Activated CD4-positive, alpha-beta T cell treated with anti-CD3 and anti-CD28 coated beads, Interleukin-2, amount 10 ng/mL, durations not matched to agents 7 days and 5 days (primary cell): ENCODE measurements at places on chromosomes 6 and 20. TPM values are rescaled to one million over a fixed set of nuclear protein-coding genes. Genes with fewer than 3 reads are reported as not detected.

Gene CAGE1
- total RNA-seq = not detected

Gene PXMP4
- total RNA-seq = 21.8 TPM

Gene ARG1
- total RNA-seq = not detected

Gene MDFI
- total RNA-seq = not detected

Gene POU5F1
- total RNA-seq = not detected

Gene XKR7
- 0.05 TPM for total RNA-seq

Gene TRIM31
- not detected for total RNA-seq

Gene BFSP1
- 2.0 TPM for total RNA-seq

Gene CPXM1
- total RNA-seq = 0.12 TPM

Gene LY6G6C
- total RNA-seq = not detected

Gene ISM1
- total RNA-seq = 1.3 TPM

Gene DNAJC5
- total RNA-seq = 54.0 TPM

Gene TGM3
- not detected for total RNA-seq

Gene COQ3
- 8.2 TPM for total RNA-seq

GRCh38 chr6:163352011-163352685, 62.4 kb upstream of the QKI start:
- H3K4me3 ChIP-seq = no peak overlapping the region
- no peaks in the 10 kb centered on the region for H3K36me3 ChIP-seq
- DNase-seq = no peak

DNA sequence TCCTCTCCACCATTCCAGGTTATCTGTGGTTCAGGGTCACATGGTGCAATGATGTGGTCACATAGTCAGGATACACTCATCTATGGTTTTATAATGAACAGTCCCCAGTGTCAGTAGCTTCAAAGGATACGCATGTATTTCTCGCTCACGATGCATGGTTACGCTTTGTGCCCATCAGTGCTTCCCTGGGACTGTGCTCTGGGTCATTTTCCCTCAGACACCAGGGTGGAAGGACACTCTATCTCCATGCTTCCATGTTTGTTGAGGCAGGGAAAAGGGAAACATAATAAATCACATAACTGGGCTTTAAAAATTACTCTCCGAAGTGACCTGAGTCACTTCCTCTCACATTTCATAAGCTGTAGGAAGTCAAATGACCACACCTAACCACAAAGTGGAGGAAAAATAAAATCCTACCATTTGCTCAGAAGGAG, 394.8 kb upstream of the NOX3 start:
- no peaks in the 10 kb centered on the region for H3K36me3 ChIP-seq
- no peak for DNase-seq
- H3K27me3 ChIP-seq = no peaks in the 10 kb centered on the region
- no peak overlapping the region for H3K27ac ChIP-seq
- no peak overlapping the region for H3K4me3 ChIP-seq
- no peaks in the 10 kb centered on the region for H3K4me1 ChIP-seq

DNA sequence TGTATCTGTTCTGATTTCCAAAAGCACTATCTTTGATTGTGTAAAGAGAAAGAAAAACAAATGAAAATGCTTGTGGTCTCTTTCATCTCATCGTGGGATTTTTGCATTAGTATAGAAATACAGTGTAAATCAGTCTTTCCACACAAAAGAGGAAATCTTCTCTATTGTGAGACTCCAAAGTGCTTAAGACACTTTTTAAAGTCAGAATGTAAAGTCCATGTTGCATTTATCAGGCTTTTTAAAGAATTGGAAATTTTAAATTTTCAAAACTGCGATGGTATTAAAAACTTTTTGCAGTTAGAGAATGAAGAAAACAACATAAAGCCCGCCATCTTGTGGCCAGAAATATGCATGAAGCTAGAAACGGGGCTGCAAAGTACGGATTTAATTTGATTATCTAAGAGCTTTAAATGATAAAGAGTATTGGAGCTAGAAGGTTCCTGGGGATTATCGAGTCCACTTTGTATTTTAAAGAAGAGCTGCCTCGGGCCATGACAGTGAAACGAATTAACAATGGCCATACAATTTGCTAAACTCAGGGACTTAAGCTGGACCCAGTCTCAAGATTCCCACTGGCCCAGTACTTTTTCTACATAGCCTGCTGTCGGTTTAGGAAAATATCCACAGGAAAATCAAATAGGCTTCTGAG, 339.6 kb downstream of the ARHGAP18 start:
- H3K27ac ChIP-seq = no peak overlapping the region
- H3K4me1 ChIP-seq = peaks cover 9% of the 10 kb centered on the region
- peak; percentile 46 for DNase-seq
- H3K27me3 ChIP-seq = no peaks in the 10 kb centered on the region
- H3K4me3 ChIP-seq = no peak overlapping the region

- no peaks in the 10 kb centered on the region for H3K27me3 ChIP-seq
- H3K4me3 ChIP-seq = no peak overlapping the region
- no peak overlapping the region for H3K27ac ChIP-seq
- H3K4me1 ChIP-seq = no peaks in the 10 kb centered on the region
- no peaks in the 10 kb centered on the region for H3K36me3 ChIP-seq
Measured at GRCh38 chr6:165082636-165083035, 226.8 kb downstream of the C6orf118 start.

GRCh38 chr20:63774306-63774705, 34.7 kb downstream of the SLC2A4RG start:
- no peaks in the 10 kb centered on the region for H3K36me3 ChIP-seq
- DNase-seq = no peak
- peaks cover 3% of the 10 kb centered on the region for H3K4me1 ChIP-seq
- peaks cover 3% of the 10 kb centered on the region for H3K27me3 ChIP-seq
- no peak overlapping the region for H3K27ac ChIP-seq

DNA sequence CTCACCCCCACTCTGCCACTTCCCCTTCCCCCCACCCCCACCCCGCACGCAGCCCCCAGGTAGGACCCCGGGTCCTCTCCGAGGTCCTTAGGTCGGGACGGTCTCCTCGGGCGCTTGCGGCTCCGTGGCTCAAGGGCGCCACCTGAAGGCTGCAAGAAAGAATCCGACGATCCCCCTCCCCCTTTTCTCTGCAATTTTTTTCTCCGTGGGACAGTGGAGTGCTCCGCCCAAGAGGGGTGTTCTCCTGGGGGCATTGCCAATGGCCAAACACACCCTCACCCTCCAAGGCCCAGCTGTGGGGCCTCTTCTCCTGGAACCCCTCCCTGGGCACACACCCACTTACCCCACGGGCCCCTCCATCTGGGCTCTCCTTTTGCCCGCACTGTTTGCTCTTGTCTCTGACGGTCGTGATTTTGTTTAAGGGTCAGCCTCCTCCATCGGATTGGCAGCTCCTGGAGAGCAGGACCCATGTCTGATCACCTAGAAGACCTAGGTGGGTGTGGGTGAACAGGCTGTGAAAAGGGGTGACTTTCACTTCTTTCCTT, 1.1 kb upstream of the TMEM74B start:
- no peaks in the 10 kb centered on the region for H3K36me3 ChIP-seq
- peak; percentile 59 for DNase-seq
- peak overlapping the region; percentile 53 for H3K4me3 ChIP-seq
- peaks cover 10% of the 10 kb centered on the region for H3K4me1 ChIP-seq
- peaks cover 49% of the 10 kb centered on the region for H3K27me3 ChIP-seq

DNA sequence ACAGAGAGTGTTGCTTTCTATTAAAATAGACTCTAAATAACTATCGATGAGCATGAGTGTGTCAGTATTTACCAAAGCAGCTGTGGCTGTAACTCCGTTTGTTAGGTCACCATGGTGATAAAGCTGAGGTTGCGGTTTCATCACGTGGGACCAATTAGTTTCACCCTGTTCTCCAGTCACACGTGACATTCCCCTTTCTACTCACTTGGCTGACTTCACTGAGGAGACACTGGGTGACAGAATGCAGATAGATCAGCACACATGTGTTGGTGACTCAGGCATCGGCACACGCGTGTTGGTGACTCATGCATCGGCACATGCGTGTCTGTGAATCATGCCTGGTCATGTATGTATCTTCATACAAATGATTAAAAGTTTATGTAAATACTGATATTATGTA, 285.4 kb downstream of the THBS2 start:
- no peak overlapping the region for H3K4me3 ChIP-seq
- no peak overlapping the region for H3K27ac ChIP-seq
- H3K27me3 ChIP-seq = peaks cover 16% of the 10 kb centered on the region
- no peaks in the 10 kb centered on the region for H3K4me1 ChIP-seq
- no peaks in the 10 kb centered on the region for H3K36me3 ChIP-seq
- DNase-seq = no peak

- peak overlapping the region; percentile 32 for H3K4me3 ChIP-seq
- peak; percentile 19 for DNase-seq
- peaks cover 51% of the 10 kb centered on the region for H3K27me3 ChIP-seq
- H3K36me3 ChIP-seq = no peaks in the 10 kb centered on the region
Measured at GRCh38 chr6:7050872-7051779, 56.6 kb upstream of the RREB1 start.

- no peak overlapping the region for H3K27ac ChIP-seq
- H3K4me3 ChIP-seq = no peak overlapping the region
- no peaks in the 10 kb centered on the region for H3K36me3 ChIP-seq
- DNase-seq = no peak
- no peaks in the 10 kb centered on the region for H3K27me3 ChIP-seq
- no peaks in the 10 kb centered on the region for H3K4me1 ChIP-seq
Measured at GRCh38 chr6:38349795-38350194, 289.9 kb downstream of the BTBD9 start.

DNA sequence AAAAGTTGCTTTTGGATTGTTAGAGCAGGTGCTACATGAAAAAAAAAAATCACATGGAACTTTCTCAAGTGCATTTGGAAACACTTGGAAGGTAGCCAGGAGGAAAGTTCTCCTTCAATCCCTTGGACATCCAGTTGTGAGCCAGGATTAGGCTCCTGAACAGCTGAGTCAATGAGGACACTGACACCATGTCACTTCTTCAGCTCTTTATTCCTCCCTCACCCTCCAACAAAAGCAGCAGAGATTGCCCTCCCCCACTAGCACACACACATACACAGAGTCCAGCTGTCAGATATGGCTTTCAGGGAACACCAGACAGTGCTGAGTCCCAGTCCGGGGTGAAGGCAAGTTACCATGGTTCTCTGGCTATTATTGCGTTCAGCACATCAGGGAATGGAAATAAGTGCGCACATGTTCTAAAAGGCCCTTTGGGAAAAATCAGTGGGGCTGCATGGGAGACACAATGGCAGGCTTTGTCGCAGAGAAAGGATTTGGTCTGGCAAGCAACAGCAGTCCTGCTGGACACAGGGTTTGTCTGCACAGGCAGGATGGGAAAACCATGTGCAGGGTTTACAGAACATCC, 124.7 kb upstream of the MARCKS start:
- H3K4me3 ChIP-seq = no peak overlapping the region
- peaks cover 4% of the 10 kb centered on the region for H3K27me3 ChIP-seq
- no peak for DNase-seq

- H3K36me3 ChIP-seq = no peaks in the 10 kb centered on the region
- DNase-seq = no peak
- peaks cover 65% of the 10 kb centered on the region for H3K27me3 ChIP-seq
- H3K4me1 ChIP-seq = peaks cover 7% of the 10 kb centered on the region
- H3K4me3 ChIP-seq = no peak overlapping the region
Measured at GRCh38 chr20:20371083-20371482, 3.2 kb downstream of the INSM1 start.

DNA sequence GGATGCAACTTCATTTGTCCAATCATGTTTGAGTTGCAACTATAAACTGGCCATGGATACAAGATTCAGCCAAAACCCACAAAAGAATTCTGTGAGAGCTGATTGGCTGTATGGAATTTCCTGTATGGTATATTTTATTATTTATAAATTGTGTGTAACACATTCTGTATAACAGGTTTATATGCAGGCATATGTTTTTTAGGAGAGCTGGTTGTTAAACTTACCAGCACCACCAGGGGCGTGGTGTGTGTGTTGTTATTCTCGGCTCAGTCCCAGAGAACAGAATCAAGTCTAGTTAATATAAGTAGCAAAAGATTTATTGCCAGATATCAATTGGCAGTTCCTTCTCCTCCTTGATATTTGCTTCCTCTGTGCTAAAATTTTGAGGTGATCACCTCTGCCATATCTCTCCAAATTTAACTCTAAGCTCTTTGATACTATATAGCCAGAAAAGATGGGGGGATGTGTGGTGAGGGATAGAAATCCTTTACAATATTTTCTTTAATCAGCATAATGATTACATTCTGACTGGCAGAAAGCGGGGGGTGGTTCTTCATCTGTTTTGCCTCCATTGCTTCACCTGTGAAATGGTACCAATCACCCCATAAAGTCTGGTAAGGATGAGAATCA, 22.9 kb downstream of the CNBD2 start:
- H3K27ac ChIP-seq = no peak overlapping the region
- no peaks in the 10 kb centered on the region for H3K36me3 ChIP-seq
- no peak overlapping the region for H3K4me3 ChIP-seq
- DNase-seq = peak; percentile 19
- H3K4me1 ChIP-seq = peaks cover 4% of the 10 kb centered on the region
- H3K27me3 ChIP-seq = peaks cover 10% of the 10 kb centered on the region

GRCh38 chr6:46419576-46420002, 71.7 kb downstream of the RCAN2 start:
- H3K4me3 ChIP-seq = no peak overlapping the region
- H3K27me3 ChIP-seq = peaks cover 34% of the 10 kb centered on the region
- no peaks in the 10 kb centered on the region for H3K4me1 ChIP-seq

DNA sequence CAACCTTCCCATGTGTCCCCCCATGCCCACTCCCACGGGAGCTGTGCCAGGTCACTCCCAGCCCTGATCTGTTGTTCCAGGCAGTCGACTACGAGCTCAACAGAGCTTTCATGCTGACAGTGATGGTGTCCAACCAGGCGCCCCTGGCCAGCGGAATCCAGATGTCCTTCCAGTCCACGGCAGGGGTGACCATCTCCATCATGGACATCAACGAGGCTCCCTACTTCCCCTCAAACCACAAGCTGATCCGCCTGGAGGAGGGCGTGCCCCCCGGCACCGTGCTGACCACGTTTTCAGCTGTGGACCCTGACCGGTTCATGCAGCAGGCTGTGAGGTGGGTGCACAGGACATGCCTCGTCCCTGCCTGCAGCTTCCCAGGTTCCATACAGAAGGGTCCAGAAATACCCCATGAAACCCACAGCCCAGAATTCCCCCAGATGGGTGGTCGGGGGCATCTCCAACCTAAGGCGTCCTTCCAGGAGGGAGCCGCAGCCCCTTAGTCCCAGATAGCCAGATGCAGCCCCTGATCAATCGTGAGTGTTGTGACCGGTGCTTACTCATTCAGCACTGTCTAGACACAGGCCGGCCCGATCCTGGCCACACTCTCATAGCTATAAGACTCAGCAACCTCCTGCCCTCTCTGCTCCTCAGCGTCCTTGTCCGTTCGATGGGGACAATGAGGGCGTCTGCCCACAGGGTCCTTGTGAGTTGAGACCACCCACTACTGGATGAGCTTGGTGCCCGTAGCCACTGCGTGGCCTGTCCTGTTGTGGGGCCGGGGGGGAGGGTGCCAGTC, 142.1 kb downstream of the TAF4 start:
- no peaks in the 10 kb centered on the region for H3K4me1 ChIP-seq
- H3K4me3 ChIP-seq = no peak overlapping the region
- no peak overlapping the region for H3K27ac ChIP-seq
- DNase-seq = no peak

GRCh38 chr6:31378721-31379103, 21.7 kb upstream of the HLA-B start:
- peaks cover 30% of the 10 kb centered on the region for H3K27me3 ChIP-seq
- no peaks in the 10 kb centered on the region for H3K36me3 ChIP-seq
- H3K4me1 ChIP-seq = no peaks in the 10 kb centered on the region
- H3K27ac ChIP-seq = no peak overlapping the region
- no peak overlapping the region for H3K4me3 ChIP-seq
